ENCODE measurements at places on chromosomes 12 and 14.

DNA sequence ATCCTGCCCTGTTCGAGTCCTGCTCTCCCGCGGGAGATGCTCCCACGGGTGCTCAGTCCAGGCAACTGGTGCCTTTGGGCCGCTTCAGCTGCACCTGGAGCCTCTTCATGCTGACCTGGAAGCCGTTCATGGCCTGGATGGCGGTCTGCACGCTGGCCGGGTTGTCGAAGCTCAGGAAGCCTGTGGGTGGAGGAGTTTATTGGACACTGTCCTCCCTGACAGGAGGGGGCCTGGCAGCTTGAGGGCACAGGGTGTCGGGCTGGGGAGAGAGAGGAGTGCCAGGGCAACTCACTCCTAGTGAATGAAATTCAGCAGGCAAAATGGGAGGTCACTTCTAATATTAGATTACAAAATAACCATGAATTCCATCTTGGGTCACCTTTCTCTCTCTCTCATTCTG is 9.3 kb upstream of the NFYB start:
- DNase-seq, result no peak

GRCh38 chr12:123388177-123388950 is 4.4 kb downstream of the KMT5A start:
- peak; percentile 83 for DNase-seq

GRCh38 chr14:68278576-68279436 is 459.2 kb downstream of the RAD51B start:
- DNase-seq, result no peak

GRCh38 chr12:47286676-47287075 is 206.9 kb upstream of the AMIGO2 start:
- DNase-seq, result no peak

- DNase-seq, result no peak
Measured at GRCh38 chr12:62603811-62604098, 137.1 kb downstream of the MON2 start.

DNA sequence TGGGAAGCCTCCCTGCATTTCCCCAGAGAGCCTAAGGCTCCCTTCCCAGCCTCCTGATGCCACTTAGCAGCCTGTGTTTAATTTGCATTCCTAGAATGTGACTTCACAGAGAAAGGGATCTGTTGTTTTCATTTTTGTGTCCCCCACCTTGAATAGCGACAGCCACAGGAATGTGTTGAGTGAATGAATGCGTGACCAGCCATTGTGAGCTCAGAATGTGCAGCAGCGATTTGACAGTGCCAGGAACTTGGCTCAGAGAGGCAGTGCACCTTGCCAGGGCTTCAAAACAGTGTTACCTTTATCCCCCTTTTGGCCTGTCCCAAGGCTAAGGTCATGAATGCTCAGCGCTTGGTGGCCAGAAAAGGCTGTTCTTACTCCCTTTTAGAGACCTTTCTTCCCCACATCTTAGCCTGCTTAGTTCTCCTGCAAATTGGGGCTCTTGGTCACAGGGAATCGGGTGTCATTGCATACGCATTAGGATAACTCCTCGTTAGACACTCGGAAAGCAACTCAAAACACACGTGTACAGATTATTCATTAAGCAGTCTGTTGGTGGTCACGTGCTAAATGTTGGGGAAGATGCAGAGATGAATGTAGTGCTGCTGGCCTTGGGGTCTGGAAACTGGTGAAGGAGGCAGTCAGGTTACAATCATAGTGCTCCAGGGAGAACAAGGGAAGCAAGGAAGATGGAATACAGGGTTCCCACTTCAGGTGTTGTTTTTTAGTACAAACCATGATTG is 9.8 kb downstream of the NTF3 start:
- DNase-seq, result no peak

GRCh38 chr12:21169878-21170472 is 39.0 kb downstream of the SLCO1B1 start:
- DNase-seq, result peak; percentile 3

DNA sequence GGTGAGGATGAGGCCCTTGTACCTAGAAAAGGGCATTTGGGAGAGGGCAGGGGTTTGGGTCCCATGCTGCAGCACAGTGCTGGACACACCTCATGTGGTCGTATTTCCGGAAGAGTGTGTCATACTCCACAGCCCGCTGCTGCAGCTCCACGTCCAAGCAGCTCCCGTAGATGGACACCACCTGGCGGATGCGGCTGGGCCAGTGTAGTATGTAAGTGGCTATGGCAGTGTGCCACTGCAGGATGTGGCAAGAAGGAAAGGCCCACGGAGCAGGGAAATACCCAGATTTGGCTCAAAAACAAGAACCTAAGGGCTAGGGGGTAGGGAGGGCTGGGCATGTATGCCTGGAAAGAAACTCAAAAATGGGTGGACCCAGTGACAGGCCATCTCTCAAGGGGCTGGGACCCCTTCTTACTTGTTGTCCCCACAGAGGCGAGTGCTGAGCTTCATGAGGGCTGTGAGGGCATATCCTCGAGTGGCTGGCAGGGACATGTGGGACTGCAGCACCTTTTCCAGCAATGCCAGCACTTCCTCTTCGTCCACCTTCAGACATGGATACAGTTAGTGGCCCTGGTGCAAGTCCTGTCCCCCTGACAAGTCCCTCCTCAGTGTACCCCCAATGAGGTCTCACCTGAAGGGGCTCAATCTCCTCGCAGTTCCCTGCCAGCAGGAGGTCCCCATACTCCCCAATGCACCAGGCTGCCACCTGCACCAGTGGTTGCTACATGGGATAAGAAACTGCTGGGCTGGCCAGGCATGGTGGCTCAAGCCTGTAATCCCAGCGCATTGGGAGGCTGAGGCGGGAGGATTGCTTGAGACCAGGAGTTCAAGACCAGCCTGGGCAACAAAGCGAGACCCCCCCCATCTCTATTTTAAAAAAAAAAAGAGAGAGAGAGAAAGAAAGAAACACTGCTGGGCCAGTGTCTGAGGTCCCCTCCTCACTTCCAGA is 5.4 kb downstream of the AP1G2 start:
- no peak for DNase-seq

DNA sequence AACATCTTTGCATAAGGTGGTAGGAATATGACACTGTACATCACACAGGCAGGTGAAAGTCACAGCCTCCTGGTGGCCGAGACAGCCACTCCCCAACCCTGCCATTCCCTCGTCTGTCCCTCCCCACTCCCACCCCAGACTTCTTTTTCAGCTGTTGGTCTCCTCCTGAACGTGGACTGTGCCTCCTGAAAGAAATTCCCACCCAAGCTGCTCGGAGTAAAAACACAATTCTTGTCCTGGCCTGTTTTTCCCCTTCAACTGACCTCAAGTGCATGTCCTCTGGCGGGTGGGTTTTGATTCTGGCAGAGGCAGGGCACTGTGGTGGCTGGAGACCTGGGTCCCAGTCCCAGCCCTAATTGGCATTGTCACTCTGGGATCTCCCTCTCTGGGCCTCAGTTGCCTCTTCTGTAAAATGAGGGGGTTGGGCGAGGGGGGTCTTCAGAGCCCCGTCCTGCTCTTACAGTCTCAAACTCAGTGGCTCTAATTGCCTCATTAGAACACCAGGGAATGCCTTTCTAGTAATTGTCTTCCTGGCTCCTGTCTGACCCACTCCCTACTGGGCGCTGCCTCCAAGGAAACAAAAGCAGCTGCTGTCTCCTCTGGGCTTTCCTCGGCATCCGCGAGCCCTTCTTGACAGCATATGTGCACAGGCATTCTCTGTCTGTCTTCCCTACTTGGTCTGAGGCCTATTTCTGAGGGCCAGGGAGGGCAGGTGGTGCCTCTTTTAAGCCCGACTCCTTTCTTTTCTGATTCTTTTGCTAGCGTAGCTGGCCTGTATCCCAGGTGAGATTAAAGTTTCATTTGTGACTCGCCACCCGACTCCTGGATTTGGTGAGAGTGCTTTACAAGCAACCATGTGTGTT is 186.6 kb upstream of the RMST start:
- DNase-seq, result no peak

- no peak for DNase-seq
Measured at GRCh38 chr14:93276031-93276716, 56.7 kb downstream of the BTBD7 start.

DNA sequence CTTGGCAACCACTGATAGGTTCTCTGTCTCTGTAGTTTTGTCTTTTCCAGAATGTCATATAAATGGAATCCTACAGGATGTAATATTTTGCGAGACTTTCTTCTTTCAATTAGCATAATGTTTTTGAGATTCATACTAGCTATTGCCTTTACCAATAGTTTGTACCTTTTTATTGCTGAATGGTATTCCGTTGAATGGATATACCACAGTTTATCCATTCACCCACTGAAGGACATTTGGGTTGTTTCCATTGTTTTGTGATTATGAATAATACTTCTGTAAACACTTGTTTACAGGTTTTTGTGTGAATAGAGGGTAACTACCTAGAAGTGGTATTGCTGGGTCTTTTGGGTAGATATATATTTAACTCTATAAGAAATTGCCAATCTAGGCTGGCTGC is 26.3 kb downstream of the GLT8D2 start:
- no peak for DNase-seq

GRCh38 chr14:31951638-31951964 is 125.5 kb upstream of the ARHGAP5 start:
- no peak for DNase-seq

DNA sequence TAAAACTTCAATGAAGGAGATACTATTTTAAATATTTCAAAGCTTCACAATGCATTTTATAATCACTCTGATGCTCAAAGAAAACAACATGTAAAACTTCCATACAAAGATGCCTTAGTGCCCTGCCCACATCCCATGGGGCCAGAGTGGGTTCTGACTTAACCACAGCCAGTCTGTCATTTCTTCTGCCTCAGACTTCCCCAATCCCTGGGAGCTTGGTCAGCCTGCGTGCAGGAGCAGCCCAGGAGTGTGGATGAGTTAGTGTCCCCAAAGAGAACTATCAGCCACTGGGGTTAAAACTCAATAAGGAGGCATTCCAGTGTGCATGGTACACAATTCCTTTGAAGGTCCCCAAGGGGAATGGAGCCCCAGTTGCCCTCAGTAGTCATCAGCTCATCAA is 100.3 kb downstream of the PTCSC3 start:
- no peak for DNase-seq

- DNase-seq, result no peak
Measured at GRCh38 chr12:126519833-126520232, 1454.6 kb downstream of the AACS start.

- no peak for DNase-seq
Measured at GRCh38 chr12:83826112-83826511, 1086.5 kb downstream of the SLC6A15 start.

DNA sequence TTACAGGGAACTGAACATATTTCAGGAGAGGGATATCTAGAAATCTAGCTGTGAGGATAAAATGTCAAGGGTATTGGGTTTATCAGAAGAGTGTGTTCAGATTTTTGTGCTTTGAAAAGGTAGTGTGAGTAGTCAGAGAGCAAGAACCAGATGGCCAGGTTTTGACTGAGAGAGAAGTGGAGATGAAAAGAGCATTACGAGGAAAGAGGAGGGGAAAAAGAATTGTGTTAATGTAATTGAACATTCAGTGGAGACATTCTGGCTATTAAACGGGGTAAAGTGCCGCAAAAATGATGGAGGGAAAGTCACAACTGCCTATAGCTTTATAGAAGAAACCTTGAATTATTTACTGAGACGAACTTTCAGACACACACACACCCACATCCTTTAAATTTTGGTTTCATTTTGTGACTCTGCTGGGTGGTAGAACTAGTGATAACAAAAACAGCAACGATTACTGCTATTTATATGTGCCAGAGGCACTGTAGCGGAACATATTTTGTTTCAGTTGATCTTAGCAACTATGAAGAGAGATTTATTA is 213.6 kb downstream of the ERC1 start:
- DNase-seq, result peak; percentile 13

DNA sequence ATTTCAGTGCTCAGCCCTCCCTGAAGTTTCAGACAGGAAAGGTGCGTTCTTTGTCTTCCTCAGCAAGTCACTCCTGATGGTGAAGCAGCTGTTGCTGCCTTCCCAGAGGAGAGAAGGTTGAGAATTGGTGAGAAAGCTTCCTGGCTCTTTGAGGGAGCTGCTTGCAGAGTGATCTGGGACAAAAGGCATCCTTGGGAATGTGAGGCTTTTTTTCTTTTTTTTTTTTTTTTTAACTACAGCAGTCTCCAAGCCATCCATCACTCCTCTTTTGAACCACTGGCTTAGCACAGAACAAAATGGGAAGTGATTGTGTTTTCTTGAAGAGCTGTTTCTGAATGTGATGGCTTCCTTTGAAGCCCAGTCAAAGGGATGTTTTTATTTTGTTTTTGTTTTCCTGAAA is 120.4 kb upstream of the LRIG3 start:
- no peak for DNase-seq

DNA sequence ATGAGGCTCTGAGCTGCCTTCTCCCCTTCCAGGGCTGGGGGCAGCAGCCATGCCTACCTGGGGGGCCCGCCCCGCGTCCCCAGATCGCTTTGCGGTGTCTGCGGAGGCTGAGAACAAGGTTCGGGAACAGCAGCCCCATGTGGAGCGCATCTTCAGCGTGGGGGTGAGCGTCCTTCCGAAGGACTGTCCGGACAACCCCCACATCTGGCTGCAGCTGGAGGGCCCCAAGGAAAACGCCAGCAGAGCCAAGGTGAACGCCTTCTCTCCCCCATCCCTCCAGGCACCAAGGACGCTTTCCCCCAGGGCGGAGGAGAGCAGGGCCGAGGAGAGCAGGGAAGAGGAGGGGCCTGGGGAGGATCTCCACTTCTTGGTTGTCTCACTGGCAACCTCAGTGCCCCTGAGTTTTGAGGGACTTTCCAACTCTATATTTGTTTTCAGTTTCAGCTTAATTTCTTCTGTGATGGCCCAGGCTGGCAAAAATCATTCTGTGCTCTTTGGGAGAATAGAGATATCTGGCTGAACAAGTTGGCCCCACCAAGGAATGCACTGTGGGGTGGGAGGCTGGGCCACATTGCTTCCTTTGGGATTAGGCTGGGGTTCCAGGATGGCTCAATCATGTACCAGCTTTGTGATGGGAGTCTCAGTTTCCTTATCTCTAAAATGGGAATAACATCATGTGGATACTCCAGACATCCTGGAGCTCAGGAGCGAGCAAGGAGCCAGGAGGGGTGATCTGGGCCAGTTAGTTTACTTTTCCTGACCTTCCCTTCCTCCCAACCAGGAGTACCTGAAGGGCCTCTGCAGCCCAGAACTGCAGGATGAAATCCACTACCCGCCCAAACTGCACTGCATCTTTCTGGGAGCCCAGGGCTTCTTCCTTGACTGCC is 1.2 kb downstream of the KHNYN start:
- DNase-seq, result no peak

GRCh38 chr12:88960213-88960878 is 380.1 kb upstream of the KITLG start:
- no peak for DNase-seq

DNA sequence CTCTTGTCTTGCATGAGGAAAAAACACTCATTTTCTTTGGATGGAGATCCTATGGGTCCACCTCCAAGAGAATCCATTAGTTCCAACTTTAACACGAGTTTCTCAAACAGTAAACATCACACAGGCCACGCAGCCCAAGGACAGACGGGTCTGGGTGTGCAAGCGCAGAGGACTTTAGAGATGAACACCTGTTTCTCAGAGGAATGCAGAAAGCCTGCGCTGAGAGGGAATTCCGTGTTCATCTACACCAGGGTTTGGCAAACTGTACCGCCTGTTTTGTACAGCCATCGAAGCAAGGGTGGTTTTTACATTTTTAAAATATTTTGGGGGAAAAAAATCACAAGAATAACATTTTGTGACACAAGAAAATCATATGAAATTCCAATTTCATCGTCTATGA is 79.4 kb downstream of the RBM19 start:
- DNase-seq, result no peak

Measured in hindlimb muscle (tissue), 1 donor.